ENCODE measurements at places on chromosomes 1 and 21.

DNA sequence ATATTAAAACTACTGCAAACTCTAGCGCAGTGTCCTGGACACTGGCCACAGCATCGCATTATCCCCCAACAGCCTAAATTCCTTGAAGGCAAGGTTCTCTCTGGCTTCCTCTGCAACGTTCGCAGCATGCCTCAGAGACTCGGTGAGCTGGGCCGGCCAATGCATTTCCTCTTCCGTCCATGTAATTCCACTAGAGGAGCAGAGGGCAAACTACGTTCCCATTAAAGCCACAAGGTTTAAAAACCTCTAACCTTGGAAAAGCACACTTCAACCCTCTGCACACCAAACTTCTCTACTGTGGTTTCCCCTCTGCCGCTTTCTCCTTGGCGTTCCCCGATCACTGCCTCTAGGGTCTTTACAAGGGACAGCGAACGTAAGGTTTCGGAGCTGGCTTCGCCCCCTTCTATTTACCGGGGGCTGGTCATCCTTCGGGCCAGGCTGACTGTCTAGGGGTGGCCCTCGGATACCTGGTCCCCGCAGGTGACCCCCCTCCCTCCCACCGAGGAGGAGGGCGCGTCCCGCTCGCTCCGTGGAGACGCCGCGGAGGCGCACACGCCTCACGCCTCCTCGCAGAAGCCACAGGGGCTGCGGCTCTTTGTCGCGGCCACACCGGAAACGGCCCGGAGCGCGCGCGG, 456 bp upstream of the SMYD2 start:
- DNase-seq: no peak

DNA sequence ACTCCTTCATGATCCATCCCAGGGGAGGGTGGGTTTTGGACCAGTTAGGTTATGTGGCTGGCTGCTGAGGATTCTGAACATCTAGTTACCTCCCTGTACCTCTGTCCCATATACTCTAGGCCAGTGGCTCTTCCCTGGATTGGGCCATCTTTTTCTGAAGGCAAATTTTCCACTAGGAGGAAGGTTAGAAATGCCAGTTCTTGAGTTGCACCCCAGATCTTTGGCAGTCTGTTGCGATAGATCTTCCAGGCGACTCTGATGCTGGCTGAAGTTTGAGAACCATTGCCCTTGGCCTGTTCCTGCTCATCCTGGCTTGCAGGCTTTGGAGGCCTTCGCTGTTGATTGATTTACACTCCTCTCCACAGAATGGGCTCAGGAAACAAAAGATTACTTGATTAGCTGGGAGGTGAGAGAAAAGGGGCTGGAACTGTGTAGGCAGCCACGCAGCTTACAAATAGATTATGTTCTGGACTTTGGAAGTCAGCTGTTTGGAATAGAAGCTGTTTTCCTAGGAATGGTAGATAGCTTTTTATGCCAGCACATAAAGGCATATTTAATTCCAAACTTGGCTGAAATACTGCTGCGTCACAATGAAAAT, 110.1 kb downstream of the MRPS6 start:
- DNase-seq: no peak

GRCh38 chr1:206112600-206113301, 4.4 kb downstream of the AVPR1B start:
- DNase-seq: no peak

GRCh38 chr1:73903092-73903491, 294.9 kb downstream of the LRRIQ3 start:
- no peak for DNase-seq
